ENCODE measurements at places on chromosomes 2 and 18. TPM values are rescaled to one million over a fixed set of nuclear protein-coding genes. Genes with fewer than 3 reads are reported as not detected.

DNA sequence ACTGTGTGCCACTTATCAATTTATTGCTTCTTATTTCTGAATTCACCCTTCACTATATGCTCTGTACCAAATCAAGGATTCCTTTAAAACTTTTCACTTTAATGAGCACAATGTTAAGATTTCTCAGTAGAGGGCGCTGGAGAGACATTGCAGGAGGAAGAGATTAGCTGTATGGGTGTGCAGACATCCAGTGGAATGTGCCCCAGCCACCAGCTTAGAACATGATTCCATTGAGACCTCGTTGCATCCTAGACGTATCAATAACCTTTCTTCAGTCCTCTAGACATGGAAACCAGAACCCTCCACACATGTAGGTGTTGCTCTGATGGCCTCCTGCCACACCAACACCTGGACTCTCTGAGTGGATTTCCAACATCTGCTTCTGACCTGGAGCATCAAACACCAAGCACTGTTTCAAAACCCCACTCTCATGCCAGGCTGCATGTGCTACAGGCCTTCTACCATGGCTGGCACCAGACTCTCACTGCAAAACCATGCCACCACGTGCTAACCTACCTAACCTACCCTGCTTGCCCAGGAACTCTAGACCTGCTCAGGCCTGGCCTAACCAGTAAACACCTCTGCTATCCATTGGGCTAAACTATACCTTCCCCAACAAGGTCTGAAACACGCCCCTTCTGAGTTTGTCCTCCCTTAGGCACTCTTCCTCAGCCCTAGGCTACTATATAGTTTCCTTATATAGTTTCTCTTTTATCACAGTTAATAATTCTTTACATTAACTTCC, 633.2 kb upstream of the PKDCC start:
- no peak for DNase-seq

- DNase-seq = no peak
Measured at GRCh38 chr2:24824966-24825882, 32.0 kb downstream of the CENPO start.

- DNase-seq = no peak
Measured at GRCh38 chr2:49069829-49070228, 84.5 kb downstream of the FSHR start.

DNA sequence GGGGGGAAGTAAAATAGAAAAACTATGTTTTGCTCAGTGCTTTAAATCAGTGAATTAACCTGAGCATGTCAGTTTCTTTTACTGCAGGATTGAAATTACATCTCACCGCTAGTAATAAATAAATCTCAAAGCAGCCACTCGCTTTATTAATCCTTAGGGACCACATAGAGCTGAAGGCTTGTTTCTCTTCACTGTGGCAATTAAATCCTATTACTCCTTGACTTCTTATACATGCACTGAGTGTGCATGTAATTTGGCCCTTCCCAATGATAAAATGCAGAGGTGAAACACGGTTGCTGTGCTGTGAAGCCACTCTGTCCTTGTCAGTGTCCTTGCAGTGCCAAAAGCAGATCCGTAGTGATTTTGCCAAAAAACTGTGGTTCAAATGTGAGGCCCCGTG, 77.1 kb upstream of the RBM44 start:
- DNase-seq = no peak

DNA sequence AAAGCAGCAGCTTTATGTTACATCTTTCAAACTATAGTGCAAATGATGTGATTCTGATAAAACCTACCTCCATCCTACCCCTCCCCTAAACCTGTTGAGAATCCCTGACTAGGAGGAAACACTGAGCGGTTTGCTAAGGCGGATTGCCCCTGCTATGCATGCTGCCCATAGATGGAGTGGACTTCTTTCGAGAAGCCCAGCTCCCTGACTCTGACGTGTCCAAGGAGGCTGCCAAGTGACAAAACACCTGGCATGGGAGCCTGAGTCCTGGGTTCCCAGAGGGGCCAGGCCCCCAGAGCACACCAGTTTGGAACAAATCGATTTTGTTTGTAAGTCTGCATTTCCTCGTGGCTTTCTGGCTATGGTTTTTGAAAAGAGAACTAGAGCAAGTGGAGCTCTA, 1.4 kb upstream of the UXS1 start:
- no peak for DNase-seq

DNA sequence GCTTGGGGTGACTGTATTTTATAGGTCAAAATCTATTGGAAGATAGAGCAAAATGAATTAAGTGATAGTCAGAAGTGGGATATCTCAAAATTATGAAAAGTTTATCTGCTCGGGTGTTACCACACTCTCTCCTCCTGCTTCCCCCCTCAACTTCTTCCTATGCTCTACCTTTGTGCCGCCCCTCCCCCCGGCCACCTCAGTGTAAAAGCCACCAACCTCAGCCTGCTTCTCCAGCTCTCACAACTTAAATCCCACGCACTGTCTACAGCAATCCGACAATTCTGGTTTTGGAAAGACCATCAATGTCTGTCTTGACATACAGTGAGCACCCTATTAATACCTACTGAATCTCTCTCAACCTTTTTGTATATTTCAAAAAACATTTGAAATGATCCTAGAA, 164.6 kb downstream of the DCC start:
- no peak for DNase-seq

DNA sequence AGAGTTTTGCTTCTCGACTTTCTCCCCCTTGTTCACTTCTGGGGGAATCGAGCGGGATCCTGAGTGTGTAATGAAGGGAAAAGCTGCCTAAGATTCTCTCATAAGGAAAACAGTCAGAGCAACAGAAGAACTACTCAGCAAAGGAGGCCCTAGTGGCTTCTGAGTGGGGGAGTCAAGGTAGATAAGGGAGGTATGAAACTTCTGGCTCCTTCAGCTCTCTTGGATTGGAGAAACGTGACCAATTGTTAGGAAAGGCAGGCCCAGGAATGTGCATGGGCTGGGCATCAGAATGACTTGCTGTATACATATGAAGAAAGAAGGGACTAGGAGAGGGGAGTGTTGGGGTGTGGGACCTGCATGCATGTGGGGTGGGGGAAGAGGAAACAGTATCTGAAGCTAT, 73.1 kb downstream of the KCNS3 start:
- DNase-seq = no peak

- peak; percentile 78 for DNase-seq
Measured at GRCh38 chr2:27356056-27356381, 545 bp downstream of the GTF3C2 start.

- no peak for DNase-seq
Measured at GRCh38 chr2:112849956-112850355, 13.4 kb upstream of the IL1B start.

- DNase-seq = no peak
Measured at GRCh38 chr2:103959174-103960128, 894.5 kb upstream of the POU3F3 start.

GRCh38 chr18:69980509-69980908, 32.8 kb upstream of the CD226 start:
- no peak for DNase-seq

- DNase-seq = no peak
Measured at GRCh38 chr2:186590350-186590758, 498 bp downstream of the ITGAV start.

- no peak for DNase-seq
Measured at GRCh38 chr2:153043385-153043784, 325.0 kb downstream of the ARL6IP6 start.

- DNase-seq = no peak
Measured at GRCh38 chr18:8849696-8850095, 144.3 kb downstream of the MTCL1 start.

DNA sequence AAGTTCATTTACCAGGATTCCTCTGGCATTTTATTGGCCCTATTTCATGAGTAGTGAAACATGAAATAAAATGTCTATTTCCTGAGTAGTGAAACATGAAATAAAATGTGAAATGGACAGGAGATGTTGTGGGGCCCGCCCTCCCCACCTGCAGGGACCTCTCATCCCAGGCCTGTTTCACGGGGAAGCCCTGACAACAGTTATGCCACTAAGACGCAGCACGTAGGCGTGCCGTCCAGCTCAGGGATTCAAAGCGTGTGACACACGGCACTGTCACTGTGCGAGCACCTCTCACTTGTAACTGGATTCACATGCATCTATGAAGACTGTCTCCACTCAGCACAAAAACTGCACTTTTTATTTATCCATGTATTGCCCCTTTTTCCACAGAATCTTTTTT, 83.4 kb upstream of the SNTG2 start:
- no peak for DNase-seq

- DNase-seq = no peak
Measured at GRCh38 chr2:69453475-69454129, 16.4 kb upstream of the NFU1 start.

- no peak for DNase-seq
Measured at GRCh38 chr18:36850527-36851201, 21.7 kb downstream of the KIAA1328 start.

DNA sequence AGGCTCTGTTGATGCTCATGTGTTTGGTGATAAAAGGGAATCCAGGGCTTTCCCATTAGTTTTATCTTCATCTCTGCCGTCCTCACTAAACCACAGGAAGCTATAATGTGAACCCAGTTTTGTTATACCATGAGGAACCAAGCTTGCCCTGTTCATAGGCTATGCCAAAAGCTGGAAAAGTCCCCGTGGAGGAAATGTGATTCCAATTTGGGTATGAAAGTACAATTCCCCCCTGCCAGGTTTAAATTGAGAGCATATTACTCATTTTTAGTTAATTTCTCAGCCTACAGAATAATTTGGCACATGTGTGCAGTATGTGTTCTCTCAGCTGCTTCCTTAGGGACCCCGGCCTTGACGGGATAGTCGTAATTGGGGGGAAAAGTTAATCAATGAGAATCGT, 327.4 kb downstream of the RND3 start:
- DNase-seq = no peak

GRCh38 chr2:119158563-119159347, at the start of gene C1QL2:
Gene C1QL2 (minus strand): TSS chr2:119158751. CDS start chr2:119158269, 482 bp downstream.
- DNase-seq = no peak

GRCh38 chr2:36834731-36835524, 131.4 kb downstream of the STRN start:
- no peak for DNase-seq

DNA sequence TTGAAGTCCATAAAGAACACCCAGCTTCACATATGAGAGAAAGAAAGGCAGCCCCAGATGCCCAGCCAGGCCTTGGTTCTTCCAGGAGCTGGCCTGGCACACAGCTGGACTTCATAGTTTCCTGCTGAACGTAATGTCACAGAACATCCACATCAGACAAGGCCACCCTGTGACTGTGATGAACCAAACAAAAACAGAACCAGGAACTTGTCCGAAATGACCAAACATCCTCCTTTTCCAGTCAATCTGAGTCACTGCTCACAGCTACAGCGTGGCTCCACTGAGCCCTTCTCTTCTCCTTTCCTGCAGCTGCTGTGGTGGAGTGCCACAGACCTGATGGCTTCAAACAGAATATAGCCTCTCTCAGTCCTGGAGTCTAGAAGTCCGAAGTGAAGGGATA, 45.4 kb upstream of the PAPOLG start:
- no peak for DNase-seq

DNA sequence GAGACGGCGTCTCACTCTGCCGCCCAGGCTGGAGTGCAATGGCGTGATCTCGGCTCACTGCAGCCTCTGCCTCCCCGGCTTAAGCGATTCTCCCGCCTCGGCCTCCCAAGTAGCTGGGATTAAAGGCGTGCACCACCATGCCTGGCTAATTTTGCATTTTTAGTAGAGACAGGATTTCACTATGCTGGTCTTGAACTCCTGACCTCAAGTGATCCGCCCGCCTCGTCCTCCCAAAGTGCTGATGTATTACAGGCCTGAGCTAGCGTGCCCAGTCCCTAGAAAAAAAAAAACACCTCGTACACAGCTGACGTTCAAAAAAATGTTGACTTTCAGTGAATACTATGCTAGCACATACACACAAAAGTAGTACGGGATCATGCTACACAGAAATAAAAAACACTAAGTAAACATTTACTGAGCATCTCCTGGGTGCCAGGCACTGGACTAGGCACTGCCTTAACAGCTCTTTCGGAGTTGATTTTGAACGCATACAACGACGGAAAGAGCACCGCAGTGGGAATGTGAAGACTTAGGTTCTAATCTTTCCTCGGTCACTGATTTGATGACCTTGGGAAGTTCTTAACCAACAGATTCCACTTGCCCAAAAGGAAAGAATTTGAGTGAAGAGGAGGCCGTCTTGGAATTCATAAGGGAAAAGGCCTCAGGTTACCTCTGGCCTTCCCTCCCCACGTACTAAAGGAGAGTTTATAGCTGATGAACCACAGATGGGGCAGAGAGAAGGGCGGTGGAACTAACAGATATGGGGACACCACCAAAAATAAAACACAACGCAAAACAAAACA, 1.1 kb downstream of the DNAJC27 start:
- DNase-seq = no peak

DNA sequence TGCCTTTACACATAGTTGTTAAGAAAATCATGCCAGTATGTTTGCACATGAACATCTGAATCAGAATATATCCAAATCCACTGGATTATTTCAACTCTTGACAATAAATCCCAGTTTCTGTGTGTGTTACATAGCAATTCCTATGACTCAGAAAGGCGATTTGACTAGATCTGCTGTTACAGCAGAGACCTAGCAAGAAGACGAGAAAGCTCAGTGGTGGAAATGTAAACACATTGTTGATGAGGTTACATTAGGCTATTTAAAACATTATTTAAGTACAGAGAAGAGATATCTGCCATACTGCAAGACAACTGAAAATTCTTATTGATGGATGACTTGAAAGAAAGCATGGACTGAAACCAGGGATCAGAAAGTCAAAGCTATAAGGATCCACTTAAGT, 73.0 kb upstream of the SMIM21 start:
- no peak for DNase-seq

DNA sequence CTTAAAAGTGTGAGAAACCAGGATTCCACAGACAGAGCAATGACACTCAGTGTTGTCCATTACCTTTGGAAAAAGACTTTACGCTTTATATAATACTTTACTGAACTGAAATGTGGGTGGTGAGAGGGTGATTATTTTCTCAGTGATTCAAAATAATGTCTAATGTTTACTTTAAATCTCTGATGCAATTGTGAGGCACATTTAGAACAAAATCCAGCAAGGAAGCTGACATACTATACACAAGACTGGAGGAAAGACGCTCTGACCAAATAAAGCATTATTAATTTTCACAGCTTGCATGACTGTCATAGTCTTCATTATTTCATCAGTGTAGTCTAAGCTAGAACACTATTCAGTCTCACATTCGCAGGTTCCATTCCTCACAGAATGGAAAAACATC, 34.1 kb upstream of the STAT1 start:
- DNase-seq = no peak

DNA sequence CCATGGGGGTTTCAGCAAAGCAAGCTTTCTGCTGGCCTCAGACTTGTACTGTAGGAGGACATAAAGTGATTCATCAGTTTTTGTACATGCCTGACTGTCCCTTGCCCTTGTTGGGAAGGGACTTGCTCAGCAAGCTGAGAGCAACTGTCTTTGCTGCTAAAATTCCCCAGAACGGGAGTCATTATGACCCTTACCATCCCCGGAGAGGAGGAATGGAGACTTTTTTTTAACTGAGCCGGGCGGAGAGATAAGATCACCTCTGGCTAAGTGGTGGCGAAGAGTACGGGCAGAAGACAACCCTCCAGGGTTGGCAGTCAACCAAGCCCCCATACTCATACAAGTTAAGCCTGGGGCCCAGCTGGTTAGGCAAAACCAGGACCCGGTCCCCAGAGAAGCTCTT, 20.4 kb upstream of the NAGK start:
- DNase-seq = no peak

CPSF3 gene
- 26.2 TPM for total RNA-seq

CAMKMT gene
- 10.5 TPM for total RNA-seq

SCG2 gene
- 0.71 TPM for total RNA-seq

XIRP2 gene
- total RNA-seq = 0.18 TPM

NEU2 gene
- total RNA-seq = not detected

GALNT5 gene
- 33.9 TPM for total RNA-seq

TTC39C gene
- 14.6 TPM for total RNA-seq

SH3RF3 gene
- total RNA-seq = 5.7 TPM

CNTNAP5 gene
- not detected for total RNA-seq

AP1S3 gene
- total RNA-seq = 6.4 TPM

HRH4 gene
- total RNA-seq = 2.0 TPM

LHCGR gene
- total RNA-seq = 0.30 TPM
